ENCODE measurements at places on chromosomes 11 and 22. TPM values are rescaled to one million over a fixed set of nuclear protein-coding genes. Genes with fewer than 3 reads are reported as not detected.

DNA sequence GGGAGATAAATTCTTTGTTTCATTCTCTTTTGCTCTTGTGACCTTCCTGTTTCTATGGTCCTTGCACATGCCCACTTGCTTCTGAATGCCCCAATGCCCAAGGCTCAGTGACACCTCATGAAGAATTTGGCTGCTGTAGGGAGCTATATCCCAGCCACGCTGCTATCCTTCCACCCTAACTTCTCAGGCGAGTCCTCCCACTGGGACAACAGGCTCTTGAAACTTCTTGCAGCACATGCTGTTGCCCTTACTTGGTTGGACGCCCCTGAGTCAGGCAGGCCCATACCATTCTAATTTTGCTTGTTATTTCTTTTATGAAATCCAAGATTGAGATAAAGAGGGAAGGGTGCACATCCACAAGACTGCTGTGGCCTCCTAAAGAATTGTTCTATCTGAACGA lies 57.6 kb upstream of the BLID start:
- H3K4me3 ChIP-seq = no peak overlapping the region
- H3K4me1 ChIP-seq = no peaks in the 10 kb centered on the region
- H3K36me3 ChIP-seq = no peaks in the 10 kb centered on the region

Gene HTR3B
- total RNA-seq = not detected

- no peaks in the 10 kb centered on the region for H3K36me3 ChIP-seq
- H3K27ac ChIP-seq = no peak overlapping the region
- H3K27me3 ChIP-seq = no peaks in the 10 kb centered on the region
- DNase-seq = no peak
- no peaks in the 10 kb centered on the region for H3K4me1 ChIP-seq
- no peak overlapping the region for H3K4me3 ChIP-seq
Measured at GRCh38 chr22:48686694-48687302, 1140.9 kb downstream of the BRD1 start.

Gene OR2AT4
- total RNA-seq = not detected

DNA sequence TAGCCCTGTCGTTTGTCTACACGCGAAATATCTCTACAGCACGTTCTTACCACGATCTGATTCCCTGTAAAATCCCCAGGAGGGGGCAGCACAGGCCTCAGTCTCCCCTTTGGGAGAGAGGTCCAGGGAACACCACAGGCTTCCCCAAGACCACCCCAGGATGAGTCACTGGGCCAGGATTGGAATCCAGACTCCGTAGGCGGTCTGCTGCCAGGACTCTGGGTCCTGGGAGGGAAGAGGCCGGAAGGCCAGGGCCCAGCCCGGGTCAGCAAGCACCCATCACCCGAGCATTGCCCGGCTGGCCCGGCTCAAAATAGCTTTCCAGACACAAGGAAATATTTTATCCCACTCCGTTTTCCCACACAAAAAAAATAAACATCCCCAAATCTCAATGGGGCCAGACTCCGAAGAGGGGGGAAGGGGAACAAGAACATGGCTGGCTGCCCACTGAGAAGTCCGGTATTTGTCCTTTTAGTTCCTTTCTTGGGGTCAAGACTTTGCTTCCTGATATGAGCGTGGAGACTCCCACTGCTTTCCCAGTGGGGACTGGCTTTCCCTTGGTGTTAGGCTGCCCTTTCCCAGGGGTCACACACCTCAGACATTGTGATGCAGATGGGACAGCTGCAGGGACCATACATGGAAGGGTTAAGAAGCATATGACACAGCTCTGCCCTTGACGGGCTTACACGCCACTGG lies 91.3 kb downstream of the LRRC32 start:
- DNase-seq = no peak
- H3K27me3 ChIP-seq = no peaks in the 10 kb centered on the region
- peaks cover 29% of the 10 kb centered on the region for H3K4me1 ChIP-seq
- no peak overlapping the region for H3K4me3 ChIP-seq
- peaks cover 5% of the 10 kb centered on the region for H3K36me3 ChIP-seq

- H3K4me3 ChIP-seq = no peak overlapping the region
- H3K36me3 ChIP-seq = no peaks in the 10 kb centered on the region
- no peak overlapping the region for H3K27ac ChIP-seq
- no peaks in the 10 kb centered on the region for H3K4me1 ChIP-seq
Measured at GRCh38 chr11:111462329-111462728, 49.9 kb downstream of the BTG4 start.
